ENCODE measurements at places on chromosomes 1 and 21. TPM values are rescaled to one million over a fixed set of nuclear protein-coding genes. Genes with fewer than 3 reads are reported as not detected.

Gene LAMC1
- polyA plus RNA-seq = 13.3 TPM

GRCh38 chr1:84724128-84724860 lies 34.0 kb upstream of the SSX2IP start:
- H3K36me3 ChIP-seq = no peaks in the 10 kb centered on the region
- no peaks in the 10 kb centered on the region for H3K4me1 ChIP-seq
- DNase-seq = peak; percentile 7
- no peak overlapping the region for H3K27ac ChIP-seq
- no peaks in the 10 kb centered on the region for H3K27me3 ChIP-seq

Gene MEX3A
- polyA plus RNA-seq = 0.13 TPM

DNA sequence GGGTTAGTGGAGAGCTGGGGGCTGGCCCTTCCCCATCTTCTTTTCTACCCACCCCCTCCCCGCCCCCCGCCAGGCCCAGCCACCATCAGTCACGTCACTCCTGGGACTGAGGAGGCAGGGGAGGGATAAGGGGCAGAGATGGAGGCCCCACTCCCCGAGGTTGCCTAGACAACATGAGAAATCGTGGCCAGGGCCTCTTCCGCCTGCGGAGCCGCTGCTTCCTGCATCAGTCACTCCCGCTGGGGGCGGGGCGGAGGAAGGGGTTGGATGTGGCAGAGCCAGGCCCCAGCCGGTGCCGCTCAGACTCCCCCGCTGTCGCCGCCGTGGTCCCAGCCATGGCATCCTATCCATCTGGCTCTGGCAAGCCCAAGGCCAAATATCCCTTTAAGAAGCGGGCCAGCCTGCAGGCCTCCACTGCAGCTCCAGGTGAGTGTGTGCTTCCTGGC lies 1.2 kb downstream of the AMPD2 start:
- H3K27me3 ChIP-seq = no peaks in the 10 kb centered on the region
- peak overlapping the region; percentile 97 for H3K27ac ChIP-seq
- peak; percentile 84 for DNase-seq
- H3K4me3 ChIP-seq = peak overlapping the region; percentile 99
- H3K4me1 ChIP-seq = peaks cover 67% of the 10 kb centered on the region
- H3K36me3 ChIP-seq = no peaks in the 10 kb centered on the region

- no peak overlapping the region for H3K4me3 ChIP-seq
- no peaks in the 10 kb centered on the region for H3K4me1 ChIP-seq
- peaks cover 7% of the 10 kb centered on the region for H3K36me3 ChIP-seq
- peaks cover 14% of the 10 kb centered on the region for H3K27me3 ChIP-seq
Measured at GRCh38 chr1:53562981-53563379, 103.8 kb downstream of the DMRTB1 start.
